ENCODE measurements at places on chromosomes 4 and X.

DNA sequence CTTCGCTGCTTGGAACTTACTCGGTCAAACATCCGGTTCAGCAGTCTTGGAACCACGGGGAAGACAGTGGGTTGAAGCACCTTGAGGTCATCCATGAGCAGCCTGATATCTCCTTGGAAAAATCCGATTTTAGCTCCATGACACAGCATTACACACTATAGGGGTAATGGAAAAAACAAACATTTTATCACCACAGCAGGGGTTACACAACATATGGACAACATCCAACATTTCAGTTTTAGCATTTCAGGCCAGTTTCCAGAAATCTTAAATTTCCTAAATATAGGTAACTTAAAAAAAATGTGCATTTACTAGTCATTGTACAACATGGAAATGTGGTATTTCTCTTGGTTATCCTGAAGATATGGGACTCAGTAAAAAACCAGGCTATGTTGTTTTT, 34.4 kb upstream of the CENPU start:
- DNase-seq, result no peak

- no peak for DNase-seq
Observed at GRCh38 chr4:95059663-95060062, 301.9 kb downstream of the BMPR1B start.

- DNase-seq, result no peak
Observed at GRCh38 chrX:48754238-48754637, 7.3 kb upstream of the GLOD5 start.

DNA sequence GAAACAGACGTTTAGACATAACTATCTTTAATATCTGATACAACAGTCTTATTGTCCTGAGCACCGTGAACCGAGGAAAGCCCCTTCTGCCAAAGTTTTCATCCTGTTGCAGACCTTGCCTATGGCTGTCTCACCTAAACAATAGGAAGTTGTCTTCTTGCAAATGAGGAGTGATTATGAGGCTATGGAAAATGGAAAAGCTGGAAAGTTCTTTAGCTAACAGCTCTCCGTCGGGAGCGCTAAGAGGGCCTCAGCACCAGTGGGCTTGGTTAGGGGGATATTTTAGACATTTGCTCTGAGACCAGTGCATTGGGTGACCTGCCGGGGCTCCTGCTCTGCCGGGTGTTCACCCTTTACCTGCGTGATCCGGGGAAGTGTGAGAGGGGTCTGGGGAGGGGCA, 28.4 kb downstream of the TMEM131L start:
- DNase-seq, result no peak

DNA sequence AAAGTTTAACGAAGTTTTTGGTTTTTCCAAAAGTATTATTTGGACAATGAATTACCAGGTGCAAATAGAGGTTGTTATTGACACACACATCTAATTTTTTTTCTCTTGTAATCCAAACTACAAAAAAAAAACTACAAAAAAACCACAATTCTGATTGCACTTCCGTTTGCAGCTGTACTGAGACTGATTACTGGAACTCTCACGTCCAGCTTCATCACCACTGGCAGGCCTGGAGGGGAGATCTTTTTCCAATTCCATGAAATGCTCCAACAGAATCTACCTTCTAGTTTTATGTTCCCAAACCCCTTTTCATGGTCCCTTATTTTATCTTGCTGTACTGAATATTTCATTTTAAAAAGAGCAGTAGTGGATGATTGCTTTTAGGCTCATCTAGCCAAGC, 1118.3 kb downstream of the C4orf33 start:
- no peak for DNase-seq

DNA sequence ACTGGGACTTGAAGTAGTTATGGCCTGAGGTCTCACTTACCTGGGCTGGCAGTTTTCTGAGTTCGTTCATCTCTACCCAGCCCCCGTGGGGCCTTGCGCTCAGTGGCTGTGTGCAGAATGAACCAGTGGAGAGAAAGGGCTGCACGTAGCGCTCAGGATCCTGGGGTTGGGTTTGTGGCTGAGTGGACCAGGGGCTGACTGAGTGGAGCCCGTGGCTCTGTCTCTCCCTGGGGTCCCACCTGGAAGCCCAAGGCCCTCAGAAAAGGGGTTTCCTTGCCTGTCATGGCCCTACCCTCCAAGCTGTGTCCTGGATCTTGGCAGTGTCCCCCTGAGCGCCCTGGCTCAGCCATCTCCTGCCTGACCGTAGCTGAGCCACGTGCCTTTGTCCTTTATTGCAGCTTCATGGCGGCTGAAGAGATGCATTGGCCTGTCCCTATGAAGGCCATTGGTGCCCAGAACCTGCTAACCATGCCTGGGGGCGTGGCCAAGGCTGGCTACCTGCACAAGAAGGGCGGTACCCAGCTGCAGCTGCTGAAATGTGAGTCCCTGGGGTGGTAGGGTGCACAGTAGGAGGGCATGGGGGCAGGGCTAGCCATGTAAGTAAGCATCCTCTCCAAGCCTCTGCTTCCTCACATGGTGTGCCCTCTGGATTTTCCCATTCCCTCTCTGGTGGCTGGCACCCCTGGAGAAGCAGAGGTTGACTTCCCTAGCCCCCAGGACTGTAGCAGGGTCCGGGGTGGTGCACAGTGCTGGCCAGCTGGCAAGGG, 23.2 kb upstream of the ADD1 start:
- DNase-seq, result no peak

DNA sequence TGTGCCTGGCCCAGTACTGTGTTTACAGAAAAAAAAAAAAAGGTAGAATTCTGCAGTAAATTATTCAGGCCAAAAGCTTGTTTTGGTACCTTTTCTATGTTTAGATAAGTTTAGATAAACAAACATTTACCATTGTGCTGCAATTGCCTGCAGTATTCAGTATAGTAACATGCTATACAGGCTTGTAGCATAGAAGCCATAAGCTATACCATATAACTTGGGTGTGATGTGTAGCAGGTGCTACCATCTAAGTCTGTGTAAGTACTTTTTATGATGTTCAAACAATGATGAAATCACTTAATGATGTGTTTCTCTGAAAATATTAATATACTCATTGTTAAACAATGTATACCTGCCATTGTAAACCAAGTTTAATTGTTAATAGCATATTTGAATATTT, 241.6 kb upstream of the HS3ST1 start:
- DNase-seq, result no peak

DNA sequence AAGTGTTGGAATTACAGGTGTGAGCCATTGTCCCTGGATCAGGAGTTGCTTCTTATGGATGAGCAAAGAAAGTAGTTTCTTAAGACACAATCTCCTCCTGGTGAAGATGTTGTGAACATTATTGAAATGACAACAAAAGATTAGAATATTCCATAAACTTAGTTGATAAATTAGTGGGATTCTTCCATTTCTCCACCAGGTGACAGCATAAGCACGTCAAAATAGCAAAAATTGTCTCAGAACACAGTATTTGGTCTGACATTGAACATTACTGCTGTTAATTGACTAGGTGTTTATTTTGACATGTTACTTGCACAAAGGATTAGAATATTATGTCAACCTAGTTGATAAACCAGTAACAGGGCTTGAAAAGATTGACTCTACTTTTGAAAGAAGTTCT, 21.6 kb downstream of the CLDN34 start:
- no peak for DNase-seq

DNA sequence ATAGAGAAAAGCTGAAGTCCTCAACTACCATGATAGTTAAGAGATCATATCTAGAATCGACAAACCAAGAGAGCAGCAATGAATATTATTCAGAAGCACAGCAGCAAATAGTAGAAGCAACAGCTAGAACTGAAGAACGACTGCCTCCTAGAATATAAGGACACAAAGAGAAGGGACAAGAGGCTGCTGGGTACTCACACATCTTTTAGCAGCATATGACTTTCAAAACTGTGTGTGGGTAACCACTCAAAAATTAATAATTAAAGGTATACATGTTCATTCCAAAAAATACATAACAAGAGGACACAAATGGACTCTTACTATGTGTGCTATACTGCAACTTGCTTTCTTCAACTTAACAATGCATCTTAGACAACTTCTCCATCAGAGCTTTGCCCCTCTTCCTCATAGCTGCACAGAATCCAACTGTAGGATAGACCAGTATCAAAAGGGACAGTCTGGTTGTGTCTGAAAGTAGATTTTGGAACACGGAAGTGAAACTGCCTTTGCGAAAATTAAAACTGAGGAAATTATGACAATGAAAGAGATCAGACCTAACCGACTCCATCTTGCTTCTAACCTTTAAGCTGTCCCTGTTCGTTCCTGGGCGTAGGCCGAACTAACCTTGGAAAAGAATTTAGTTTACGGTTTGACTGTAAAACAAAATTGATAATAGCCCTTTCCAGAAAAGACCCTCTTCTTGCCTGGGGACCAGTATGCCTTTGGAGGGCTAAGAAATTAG, 125.7 kb downstream of the SH3KBP1 start:
- no peak for DNase-seq

DNA sequence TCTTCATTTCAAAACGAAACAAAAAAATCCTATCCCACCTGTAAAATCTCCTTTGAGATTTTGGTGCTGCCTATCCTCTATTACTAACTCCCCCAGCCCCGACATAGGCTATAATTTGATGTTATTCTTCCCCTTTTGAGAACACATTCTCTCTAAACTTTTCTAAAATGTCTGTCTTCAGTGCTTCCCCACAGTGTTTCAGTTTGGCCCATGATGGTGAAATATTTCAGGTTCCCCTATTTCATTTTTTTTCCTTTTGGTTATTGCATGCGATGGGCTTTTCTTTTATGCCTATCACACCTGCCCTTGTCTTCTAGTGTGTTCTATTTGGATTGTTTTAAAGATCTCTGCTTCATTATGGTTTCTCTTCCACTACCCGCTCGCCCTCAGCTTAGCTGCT, 14.7 kb downstream of the BCORL1 start:
- DNase-seq, result no peak

DNA sequence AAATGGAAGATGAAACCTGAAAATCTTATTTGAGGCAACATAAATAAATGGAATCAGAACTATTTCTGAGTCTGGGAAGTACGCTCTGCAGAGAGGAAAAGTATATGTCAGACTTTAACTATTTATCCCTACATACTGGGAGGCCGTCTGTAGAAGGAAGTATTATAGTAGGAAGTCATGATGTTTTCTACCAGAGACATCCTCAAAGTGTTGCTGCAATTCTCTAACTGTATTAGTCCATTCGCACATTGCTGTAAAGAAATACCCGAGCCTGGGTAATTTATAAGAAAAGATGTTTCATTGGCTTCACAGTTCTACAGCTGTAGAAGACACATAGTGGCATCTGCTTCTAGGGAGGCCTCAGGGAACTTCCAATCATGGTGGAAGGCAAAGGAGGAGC, 88.7 kb upstream of the TBL1X start:
- no peak for DNase-seq

GRCh38 chr4:105059337-105059736, 87.3 kb upstream of the TET2 start:
- no peak for DNase-seq

- DNase-seq, result no peak
Observed at GRCh38 chr4:61556277-61556676, 356.2 kb downstream of the ADGRL3 start.

- no peak for DNase-seq
Observed at GRCh38 chrX:13009273-13009672, 34.4 kb downstream of the TMSB4X start.

GRCh38 chr4:24949970-24950369, 37.1 kb upstream of the CCDC149 start:
- DNase-seq, result no peak

DNA sequence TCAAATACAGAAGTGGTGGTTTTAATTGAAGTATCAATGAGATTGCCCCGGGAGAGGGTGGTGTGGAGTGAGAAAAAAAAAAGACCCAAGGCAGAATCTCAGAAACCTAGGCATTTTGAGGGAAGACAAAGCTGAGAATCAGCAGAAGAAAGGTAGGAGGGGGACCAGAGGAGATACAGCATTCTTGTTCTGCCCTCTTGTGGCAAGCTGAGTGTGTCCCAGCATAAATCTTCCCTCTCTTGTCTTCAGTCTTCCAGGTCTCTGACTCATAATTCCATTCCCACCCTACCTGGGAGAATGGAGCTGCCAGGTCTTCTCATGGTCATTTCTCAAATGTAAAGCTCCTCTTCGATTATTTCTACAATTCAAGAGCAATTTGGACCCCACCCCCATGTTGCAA, 32.7 kb upstream of the MAGED1 start:
- DNase-seq, result no peak

DNA sequence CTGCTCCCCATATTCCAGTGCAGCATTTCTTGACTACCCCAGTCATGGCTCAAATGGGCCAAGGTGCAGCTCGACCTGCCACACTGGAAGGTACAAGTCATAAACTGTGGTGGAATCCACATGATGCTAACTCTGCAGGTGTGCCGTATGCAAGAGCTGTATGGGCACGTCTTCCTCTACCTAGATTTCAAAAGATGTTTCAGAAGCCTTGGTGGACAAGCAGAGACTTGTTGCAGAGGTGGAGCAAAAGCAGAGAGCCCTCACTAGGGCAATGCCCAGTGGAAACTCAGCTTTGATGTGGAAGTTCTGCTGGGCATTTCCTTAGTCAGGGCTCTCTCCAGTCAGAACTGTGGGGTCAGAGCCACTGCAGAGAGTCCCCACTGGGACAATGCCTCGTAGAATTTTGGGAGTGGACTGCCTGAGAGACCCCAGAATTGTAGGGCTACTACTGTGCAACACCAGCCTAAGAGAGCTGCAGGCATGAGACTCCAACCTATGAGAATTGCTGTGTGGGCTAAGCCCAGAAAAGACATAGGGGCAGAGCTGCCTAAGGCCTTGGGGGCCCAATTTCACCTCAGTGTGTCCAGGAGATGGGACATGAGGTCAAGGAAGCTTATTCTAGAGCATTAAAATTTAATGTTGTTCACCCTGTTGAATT, 65.7 kb downstream of the BEX3 start:
- DNase-seq, result no peak

- no peak for DNase-seq
Observed at GRCh38 chr4:88045021-88045420, 37.6 kb downstream of the PKD2 start.

- DNase-seq, result no peak
Observed at GRCh38 chr4:99852199-99852749, 35.6 kb downstream of the DAPP1 start.

DNA sequence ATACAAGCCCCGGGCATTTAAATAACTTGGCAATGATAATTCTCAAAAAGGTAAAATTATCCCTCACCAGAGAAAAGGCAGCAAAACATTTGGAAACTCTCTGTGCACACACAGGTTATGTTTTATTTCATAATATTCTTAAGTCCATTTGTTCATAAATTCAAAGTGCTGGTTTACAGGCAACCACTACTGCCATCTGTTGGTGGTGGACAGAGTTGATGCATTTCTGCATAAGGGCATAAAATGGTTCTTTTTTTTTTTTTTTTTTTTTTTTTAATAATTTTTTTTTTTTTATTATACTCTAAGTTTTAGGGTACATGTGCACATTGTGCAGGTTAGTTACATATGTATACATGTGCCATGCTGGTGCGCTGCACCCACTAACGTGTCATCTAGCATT, 31.5 kb upstream of the IL21 start:
- DNase-seq, result no peak

GRCh38 chr4:168634276-168634802, 137.5 kb downstream of the PALLD start:
- no peak for DNase-seq

DNA sequence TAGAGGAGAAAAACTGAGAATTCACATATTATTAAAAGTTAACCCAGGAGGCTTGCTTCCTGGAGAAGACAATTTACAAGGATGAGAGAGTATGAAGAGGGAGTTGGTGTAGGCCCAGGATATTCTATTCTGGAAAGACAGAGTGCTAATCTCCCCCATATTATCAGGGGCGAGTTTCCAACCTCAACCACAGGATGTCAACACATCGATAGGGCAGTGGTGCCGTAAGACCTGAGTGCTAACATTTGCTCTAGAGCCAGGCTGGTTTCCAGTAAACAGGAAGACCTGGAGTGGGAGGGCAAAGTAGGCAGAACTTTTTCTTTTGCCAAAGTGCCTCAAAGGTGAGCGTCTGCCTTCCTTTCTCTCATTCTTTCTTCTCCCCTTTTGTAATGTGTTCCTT, 2.8 kb upstream of the AWAT1 start:
- no peak for DNase-seq

All from stimulated activated CD8-positive, alpha-beta memory T cell treated with anti-CD3 and anti-CD28 coated beads, Interleukin-2, amount 100 ng/mL, for 1 hour (primary cell).